Suppressor macrophage treated with lipopolysaccharide for 4 hours (primary cell): ENCODE measurements at places on chromosomes 7 and 10.

DNA sequence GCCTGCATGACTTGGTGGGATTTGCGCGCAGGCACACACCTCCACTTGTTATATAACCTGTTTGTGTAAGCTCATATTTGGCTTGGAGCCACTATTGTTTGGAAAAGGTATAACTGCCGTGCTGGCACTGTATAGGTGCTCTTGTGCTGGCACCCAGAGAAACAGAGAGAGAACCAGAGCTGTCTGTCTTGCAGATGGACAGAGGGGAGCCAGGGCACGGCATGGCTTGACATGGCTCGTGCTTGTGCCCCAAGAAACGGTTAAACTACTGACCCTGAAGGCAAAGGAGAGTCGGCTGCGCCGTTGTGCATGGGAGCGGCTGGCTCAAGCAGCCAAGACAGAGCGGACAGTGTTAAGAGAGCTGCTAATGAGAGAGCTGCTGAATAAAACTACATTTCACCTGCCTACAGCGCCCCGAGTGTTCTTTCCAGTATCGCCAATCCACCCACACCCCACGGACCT lies 23.2 kb downstream of the RAPGEF5 start:
- DNase-seq: no peak

DNA sequence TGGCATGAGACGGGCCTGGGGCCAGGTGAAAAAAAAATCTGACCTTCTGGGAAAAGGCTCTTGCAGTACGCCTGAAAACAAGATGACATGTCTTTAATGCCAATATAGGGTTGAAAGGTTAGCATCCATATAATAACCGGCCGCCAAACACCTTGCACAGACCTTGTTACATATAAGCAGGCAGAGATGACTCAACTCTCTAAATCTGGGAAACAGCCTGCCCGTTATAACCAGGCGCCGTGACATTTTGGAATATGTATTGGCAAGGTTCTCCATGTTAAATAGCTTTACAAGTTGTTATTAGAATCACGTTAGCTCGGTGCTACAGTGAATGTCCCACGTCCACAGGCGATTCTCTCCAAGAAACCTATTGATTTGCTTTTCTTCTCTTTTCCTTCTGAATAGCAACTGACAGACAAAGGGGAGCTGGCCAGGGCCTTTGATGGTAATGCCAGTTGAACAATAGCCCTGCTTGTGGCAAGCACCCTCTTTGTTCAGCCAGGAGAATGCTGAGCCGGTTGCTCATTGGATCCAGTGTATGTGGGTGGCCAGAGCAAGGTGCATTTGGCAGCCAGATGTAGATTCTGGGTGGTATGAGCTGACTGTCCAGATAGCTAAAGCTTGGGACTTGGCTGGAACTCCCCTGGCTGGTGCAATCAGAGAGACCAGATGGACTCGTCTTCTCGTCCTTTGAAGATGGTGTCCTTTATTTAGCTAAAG lies 80.1 kb upstream of the AUTS2 start:
- no peak for DNase-seq

DNA sequence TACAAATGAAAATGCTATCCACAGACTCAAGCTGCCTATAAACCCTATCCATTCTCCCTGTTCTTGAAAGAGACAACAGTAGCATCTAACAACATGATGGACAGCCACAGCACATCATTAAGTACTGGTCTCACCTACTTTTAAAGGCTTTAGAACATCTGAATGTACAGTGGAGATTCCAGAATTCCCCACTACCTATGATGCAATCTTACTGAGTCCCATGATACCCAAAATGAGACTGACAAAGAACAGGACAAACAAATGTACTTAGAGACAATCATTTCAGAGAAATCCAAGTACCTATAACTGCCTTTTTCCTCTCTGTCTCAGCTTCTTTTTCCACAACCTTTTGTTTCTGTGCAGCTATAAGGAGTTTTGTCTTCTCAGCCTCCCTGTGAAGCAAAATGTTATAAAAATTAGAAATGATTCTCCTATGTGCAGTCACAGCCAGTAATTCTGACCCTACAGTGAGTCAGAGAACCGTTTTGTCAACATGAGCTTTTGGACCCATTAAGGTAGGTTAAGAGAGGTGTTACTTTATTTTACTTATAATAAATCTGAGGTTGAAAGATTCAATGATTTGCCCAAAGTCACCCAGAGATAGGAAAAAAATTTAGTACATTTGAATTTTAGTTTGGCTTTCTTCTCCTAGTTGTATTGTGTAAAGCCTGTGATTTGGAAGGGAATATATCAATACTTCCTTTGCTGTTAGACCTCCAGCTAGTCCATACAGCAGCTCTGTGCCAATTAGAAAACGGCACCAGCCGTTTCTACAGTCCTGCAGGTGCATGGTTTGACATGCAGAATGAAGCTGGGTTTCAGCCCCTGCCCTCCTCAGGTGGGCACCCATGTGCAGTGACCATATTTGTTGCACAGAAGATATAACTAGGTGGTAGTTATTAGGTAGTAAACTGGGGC lies 21.9 kb downstream of the ERLIN1 start:
- DNase-seq: no peak

DNA sequence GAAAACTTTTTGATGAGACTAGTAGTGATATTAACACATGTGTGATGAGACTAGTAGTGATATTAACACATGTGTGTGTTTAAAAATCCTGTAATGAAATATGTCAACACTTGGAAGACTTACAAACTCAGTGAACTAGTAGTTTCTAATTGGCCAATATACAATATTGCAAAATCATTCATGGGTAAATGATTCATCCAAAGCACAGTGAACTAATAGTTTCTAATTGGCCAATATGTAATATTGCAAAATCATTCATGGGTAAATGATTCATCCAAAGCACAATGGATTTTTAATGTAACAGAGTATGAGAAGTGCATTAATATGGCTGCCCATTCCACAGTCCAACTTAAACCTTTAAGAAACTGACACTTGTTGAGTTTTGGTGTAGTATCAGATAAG lies 77.8 kb downstream of the ATAD1 start:
- DNase-seq: peak; percentile 90

GRCh38 chr10:32141018-32141807 lies 85.0 kb upstream of the KIF5B start:
- peak; percentile 11 for DNase-seq

GRCh38 chr7:94615666-94616065 lies 40.3 kb downstream of the SGCE start:
- DNase-seq: no peak

GRCh38 chr7:132275416-132276233 lies 300.6 kb downstream of the PLXNA4 start:
- DNase-seq: no peak

DNA sequence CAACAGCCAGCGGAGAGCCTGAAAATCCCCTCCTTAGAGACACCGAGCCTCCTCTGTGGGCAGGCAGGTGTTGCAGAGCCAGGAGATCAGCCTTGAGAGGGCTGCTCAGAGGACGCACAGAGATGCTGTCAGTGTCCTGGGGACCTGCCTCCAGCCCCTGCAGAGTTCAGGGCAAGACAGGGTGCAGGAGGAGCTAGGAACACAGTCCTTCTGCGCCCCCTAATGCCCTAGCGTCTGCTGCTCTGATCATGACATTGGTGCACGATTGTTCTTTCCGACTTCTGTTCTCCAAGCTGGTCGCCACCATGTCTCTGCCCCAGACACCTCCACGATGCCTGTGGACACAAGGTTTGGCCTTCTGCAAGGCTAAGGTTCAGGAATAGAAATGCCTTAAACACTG lies 613.7 kb upstream of the MKI67 start:
- no peak for DNase-seq

DNA sequence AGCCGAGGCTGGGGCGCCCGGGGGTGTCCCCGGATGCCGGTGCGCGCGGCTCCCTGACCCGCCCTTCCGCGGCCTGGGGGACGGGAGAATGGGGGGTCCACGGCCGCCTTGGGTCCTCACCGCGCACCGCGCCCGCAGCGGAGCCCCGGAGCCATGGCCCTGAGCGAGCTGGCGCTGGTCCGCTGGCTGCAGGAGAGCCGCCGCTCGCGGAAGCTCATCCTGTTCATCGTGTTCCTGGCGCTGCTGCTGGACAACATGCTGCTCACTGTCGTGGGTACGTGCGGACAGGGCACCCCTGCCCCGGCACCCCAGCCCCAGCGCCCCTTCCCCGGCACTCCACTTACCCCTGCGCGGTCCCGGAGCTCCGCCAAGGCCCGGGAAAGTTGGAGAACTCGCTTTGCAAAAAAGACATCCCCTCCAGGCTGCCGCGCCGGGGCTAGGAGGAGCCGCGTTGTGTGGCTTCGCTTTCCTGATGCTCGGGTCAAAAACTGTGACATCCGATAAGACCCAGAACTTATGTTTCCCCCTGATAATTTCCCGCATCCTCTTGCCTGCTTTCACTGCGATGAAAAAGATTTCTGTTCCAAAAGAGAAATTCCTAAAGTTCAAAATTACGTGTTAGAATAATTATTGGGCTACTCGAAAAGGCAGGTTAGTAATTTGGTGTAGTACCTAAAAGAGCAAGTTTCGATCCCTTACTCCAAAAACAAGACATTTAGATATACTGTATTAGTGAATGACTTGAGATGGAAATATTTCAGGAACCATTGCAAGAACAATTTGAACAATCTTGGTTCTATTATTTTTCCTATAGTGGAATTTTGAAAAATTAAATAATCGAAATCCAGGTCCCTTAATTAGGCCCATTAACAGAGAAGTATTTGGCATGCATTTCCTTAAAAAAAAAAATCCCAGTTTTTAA lies 888 bp downstream of the SLC18A2 start:
- no peak for DNase-seq

DNA sequence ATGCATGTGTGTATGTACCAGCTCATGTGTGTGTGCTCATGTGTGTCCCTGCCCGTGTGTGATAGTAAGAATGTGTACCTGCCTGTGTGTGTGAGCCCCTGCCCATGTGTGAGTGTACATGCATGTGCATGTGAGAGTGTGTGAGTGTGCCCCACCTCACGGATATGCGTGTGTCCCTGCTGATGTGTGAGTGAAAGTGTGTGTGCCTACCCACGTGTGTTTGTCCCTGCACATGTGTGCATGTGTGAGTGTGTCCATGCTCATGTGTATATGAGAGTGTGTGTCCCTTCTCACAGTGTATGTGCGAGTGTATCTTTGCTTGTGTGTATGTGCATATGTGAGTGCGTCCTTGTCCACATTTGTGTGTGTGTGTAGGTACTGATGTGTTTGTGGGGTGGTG lies 69.6 kb downstream of the CDH23 start:
- no peak for DNase-seq

DNA sequence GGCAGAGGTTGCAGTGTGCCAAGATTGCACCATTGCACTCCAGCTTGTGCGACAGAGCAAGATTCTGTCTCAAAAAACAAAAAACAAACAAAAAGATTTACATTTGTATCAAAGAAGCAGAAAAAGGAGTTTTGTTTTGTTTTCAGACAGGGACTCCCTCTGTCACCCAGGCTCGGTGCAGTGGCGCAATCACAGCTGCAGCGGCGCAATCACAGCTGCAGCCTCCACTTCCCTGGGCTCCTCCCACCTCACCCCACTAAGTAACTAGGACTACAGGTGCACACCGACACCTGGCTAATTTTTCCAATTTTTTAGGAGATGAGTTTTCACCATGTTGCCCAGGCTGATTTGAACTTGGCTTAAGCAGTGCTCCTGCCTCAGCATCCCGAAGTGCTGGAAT lies 1.8 kb downstream of the ARMC10 start:
- DNase-seq: peak; percentile 28

DNA sequence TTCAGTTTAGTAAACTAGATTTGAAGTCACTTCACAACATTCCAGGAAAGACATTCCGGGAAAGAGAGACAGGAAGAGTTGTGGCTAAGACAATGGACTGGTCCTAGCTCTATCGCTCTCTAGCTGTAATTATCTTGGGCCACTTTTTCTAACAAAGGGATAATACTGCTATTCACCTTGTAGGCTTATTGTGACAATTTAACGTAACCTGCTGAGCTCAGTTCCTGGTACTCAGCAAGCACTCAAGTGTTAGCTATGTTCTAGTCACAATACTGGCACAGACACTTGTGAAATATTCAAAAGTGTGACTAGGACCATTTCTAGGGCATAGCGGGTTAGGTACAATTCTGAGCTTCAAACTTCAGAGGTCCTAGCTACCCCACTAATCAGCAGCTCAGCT lies 12.0 kb upstream of the NRCAM start:
- no peak for DNase-seq

- no peak for DNase-seq
These were observed 1335.9 kb upstream of the SORCS1 start for GRCh38 chr10:108500396-108500795.

GRCh38 chr7:138952791-138953190 lies 28.4 kb downstream of the KIAA1549 start:
- DNase-seq: no peak

GRCh38 chr7:26155531-26156375 lies 3.8 kb downstream of the NFE2L3 start:
- DNase-seq: peak; percentile 66

DNA sequence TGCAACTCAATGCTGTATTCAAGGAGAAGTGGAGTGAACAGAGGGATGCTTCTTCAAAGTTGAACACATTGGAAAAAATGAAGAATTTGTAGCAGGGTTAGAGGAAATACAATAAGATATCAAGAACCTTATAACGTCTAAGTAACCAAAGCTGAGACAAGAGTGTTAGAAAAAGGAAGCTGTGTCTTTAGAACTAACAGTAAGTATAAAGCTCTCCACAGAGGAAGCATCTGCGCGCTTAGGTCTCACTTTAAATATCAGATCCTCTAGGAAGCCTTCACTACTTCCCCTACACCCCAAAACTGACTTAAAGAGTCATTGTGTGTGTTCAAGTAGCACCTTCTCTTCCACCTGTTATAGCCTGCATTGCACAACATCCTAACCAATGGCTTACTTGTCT lies 43.0 kb downstream of the CH25H start:
- DNase-seq: peak; percentile 24

- DNase-seq: no peak
These were observed 5.8 kb downstream of the RASGEF1A start for GRCh38 chr10:43260911-43261577.

GRCh38 chr7:5472432-5473315 lies 49.0 kb upstream of the TNRC18 start:
- DNase-seq: no peak

- DNase-seq: peak; percentile 20
These were observed 113.8 kb downstream of the PRPF18 start for GRCh38 chr10:13700473-13701144.

DNA sequence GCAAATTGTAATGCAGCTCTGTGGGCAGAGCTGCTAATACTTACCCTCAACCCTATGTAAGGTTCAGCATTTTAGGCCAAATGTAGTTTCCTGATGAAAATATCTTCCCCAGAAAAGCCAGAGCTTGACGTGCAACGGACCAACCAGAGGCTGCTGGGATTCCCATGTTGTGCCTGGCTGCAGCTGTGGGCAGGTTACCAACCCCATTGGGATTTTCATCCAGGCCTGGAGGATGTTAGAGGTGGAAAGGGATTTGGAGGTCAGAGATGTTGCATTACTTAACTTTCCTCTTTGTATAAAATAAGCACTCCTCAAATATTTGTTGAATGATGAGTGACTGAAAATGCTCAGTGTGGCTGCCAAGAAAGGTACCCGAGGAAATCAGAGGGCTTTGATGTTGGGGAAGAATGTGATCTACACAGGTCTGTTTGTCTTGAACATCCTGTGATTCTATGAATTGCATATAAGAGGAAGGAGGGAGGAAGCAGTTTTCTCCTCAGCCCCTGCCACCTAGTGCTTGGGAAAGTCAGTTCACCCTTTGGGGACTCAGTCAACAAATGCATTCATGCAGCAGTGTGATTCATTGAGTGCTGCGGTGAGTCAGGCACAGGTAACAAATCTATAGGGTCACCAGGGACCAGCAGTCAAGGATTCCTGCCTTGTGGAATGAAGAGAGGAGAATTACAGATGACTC lies 487.2 kb downstream of the RPS24 start:
- no peak for DNase-seq
